ENCODE measurements at places on chromosomes 16 and 17. TPM values are rescaled to one million over a fixed set of nuclear protein-coding genes. Genes with fewer than 3 reads are reported as not detected.

The DDX42 gene
- 141 TPM for polyA plus RNA-seq

The CCL11 gene
- polyA plus RNA-seq: 1.0 TPM

The TBC1D3K gene
- polyA plus RNA-seq: 3.8 TPM

DNA sequence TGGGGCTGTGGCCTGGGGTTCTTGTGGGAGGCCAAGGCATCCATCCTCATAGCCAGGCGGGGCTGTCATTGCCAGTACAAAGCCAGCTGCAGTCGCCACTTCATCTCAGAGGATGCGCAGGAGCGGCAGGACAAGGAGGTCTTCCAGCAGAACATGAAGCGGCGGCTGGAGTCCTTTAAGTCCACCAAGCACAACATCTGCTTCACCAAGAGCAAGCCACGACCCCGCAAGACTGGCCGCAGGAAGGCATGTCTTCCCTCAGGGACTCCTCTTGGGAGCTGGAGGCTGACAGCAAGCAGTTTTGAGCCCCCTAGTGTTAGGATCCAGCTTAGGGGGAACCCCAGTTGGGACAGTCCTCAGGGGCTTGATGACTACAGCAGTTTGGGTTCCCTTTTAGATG, 15.1 kb upstream of the PLEKHG4 start:
- DNase-seq: no peak

DNA sequence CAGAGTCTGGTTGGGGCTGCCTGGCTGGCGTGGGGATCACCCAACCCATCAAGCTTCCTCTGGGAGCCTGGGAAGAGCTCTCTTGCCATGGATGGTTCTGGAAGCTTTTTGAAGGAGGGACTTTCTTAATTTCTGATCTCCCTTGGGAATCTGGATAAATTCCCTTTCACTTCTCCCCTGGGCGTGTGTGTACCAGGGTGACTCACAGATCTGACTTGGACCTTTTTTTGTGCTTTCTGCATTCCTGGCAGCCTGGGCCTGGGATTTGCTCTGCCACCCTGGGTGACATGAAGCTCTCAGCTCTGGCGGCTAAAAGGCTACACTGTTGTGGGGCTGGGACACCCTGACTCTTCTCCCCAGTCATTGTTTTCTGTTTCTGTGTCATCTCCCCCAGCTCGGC, 70.1 kb downstream of the ABCC1 start:
- no peak for DNase-seq

- no peak for DNase-seq
Observed at GRCh38 chr16:87368029-87368770, 15.4 kb downstream of the FBXO31 start.

DNA sequence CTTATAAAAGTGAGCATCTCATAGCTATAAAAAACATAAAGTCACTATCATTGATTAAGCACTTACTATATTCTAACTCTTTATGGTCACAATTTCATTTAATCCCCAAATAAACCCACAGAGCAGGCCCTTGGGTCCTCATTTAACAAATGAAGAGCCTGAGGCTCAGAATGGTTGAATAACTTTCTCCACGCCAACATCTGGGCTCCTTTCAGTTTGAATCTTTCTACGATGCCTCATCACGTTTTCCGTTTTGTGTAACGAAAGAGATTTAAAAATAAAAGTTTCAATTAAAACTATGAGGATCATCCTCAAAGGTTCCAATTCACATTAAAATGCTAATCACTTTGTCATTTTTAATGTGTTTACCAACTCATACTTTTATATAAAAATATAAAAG, 74.2 kb upstream of the ADAMTS18 start:
- no peak for DNase-seq

GRCh38 chr16:65697065-65697464, 575.2 kb upstream of the CDH11 start:
- DNase-seq: no peak

GRCh38 chr17:69044371-69044770, 16.4 kb downstream of the ABCA9 start:
- no peak for DNase-seq

- DNase-seq: no peak
Observed at GRCh38 chr17:78621720-78622490, 44.7 kb upstream of the DNAH17 start.

DNA sequence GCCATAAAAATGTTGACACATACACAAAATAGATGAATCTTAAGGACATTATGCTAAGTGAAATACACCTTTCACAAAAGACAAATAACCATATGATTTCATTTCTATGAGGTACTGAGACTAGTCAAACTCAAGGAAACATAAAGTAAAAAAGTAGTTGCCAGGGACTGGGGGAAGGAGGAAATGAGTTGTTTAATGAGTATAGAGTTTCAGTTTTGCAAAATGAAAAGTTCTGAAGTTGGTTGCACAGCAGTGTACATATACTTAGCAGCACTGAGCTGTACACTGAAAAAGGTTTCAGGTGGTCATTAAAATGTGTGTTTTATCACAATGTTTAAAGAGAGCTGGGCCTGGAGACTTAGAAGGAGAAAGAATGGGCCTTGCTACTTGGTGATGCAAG, 4.7 kb upstream of the SLC13A2 start:
- no peak for DNase-seq

Measured in right renal pelvis (tissue), 4 donors.